ENCODE measurements at places on chromosomes 7 and 10.
A peak's percentile ranks its signal among the peaks of the same experiment; 100 is the strongest.

- no peak for DNase-seq
Measured at GRCh38 chr7:13904689-13905088, 84.8 kb downstream of the ETV1 start.

GRCh38 chr7:46035166-46035565, 114.1 kb upstream of the IGFBP3 start:
- no peak for DNase-seq

DNA sequence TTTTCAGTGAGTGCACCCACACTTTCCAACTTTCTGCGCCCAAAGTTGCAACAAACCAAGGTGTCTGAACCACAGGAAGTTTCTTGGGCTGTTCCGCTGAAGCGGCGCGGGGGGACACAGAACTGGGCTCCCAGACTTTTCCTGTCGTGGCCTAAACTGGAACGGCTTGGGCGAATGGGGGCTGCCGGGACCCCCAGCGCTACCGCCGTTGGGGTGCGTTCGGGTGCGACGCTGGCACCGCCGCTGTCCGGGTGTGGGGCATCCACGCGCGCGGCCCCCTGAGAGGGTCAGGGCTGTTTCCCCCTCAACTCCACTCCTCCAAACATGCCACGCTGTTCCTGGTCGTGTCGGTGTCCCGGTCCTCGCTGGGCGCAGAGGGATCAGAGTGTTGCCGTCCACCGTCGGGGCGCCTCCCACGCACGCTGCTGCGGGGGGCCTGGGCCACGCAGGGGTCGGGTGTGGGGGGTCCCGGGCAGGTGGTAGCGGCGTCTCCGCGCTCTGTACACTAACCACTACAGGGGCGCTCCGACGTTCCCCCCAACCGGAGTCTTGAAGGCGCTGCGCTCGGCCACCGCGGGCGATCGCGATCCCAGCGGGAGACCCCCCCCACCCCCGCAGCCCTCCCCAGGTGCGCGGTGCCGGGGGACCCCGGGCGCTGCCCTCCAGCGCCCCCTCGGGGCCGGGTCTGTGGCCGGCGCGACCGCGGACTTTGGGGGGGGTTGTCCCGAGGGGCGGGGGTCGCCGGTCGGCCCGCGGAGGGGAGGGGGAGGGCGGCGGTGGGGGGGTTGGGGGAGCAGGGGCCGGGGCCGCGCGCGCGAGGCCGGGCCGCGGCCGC, 2.2 kb upstream of the CUX1 start:
- peak; percentile 38 for DNase-seq

- no peak for DNase-seq
Measured at GRCh38 chr7:30524545-30524944, 19.9 kb upstream of the GGCT start.

DNA sequence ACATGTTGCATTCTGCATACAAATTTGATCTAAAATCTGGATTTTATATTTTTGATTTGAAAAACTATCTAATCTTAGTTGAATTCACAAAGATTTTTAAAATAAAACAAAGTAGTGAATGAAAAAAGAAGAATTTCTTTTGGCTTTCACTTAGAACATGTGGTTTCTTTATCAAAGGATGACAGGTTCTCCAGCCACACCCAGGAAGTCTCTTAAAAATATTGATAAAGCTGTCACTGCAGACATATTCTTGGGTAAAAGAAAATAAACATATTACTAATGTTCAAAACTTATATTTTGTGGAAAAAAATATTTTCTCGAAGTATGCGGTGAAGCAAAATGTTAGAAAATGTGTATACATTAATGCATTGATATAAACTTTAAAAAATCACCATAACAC, 44.3 kb downstream of the ARL4A start:
- peak; percentile 55 for DNase-seq

DNA sequence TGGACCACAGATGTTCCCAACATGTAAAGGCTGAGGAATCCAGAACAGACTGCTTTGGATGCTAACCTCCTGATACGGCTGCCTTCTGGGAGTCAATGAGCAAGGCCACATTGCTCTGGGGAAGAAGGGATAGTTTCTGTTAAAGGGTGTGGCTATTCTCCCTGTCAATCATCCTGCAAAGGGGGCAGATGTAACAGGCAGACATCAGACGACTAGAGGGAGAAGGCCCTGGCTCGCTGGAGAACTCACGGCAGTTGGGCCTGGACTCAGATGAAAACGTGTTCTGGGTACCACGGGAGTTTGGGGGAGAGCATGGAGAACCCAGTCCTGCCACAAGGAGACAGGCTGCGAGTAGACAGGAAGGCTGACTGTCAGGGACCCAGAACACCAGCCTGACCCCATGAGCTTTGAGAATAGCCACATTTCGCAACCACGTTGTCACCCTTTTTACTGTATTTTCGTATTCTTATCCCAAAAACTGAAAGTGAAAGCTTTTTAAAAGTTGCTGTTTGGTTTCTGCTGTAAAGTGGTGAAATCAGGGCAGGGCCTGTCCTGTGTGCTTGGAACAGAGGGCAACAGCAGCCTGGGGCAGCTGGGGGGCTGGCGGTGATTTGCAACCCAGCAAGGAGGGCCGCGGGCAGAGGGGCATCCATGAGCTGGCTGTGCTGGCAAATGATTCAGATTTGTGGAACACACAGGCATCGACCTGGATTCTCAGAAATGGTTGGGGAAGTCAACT, 95.3 kb downstream of the MYOF start:
- peak; percentile 2 for DNase-seq

- no peak for DNase-seq
Measured at GRCh38 chr10:96987842-96988175, 155.7 kb downstream of the LCOR start.

GRCh38 chr10:15703151-15703880, 16.4 kb downstream of the ITGA8 start:
- DNase-seq: no peak

- no peak for DNase-seq
Measured at GRCh38 chr10:43056568-43057011, 20.3 kb upstream of the RET start.

GRCh38 chr10:72455889-72456595, 101.3 kb upstream of the DNAJB12 start:
- DNase-seq: no peak

DNA sequence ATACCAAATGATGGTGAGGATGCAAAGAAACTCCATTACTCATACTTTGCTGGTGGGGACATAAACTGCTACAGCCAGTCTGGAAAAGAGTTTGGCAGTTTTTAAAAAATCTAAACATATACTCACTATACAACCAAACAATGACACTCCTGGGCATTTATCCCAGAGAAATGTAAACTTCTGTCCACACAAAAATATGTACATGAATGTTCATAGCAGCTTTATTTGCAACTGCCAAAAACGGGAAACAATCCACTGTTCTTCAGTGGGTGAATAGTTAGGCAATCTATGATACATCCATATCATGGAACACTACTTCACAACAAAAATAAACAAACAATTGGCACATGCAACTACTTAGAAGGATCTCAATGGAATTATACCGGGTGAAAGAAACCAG, 276.4 kb upstream of the SP8 start:
- DNase-seq: no peak

DNA sequence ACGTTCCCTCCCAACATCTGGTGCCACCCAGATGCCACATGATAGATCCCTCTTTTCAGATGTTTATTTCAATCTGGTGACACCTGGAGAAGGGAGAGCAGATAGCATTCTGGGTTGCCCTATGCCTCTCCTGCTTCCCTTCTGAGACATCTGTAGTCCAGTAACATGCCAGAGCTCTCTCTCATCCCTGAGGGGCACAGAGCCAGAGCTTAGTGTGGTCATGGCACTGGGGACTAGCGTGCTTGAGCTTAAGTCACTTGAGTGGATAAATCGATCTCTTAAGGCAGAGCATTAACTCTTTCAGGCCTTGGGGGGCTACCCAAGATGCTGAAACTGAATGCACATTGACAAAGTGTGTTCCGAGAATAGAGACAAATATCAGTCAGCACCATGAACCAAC, 47.9 kb downstream of the WNT2 start:
- no peak for DNase-seq

DNA sequence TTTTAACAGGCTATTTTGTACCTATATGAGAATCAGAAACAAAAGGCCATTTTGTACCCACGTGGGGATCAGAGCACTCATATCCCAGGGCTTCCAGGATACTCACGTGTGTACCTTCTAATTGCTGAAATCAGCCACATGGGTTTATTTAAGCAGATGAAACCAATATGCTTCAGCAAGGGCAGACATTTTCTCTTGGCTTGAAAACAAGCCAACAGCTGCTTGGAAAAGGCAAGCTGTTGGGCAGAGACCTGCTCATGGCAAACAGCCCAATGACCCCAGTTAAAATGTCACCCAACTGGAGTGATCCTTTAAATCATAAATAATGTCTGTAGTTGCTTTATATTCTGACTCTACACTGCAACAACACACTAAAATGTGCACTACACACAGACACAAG, 26.5 kb upstream of the TOMM7 start:
- no peak for DNase-seq

DNA sequence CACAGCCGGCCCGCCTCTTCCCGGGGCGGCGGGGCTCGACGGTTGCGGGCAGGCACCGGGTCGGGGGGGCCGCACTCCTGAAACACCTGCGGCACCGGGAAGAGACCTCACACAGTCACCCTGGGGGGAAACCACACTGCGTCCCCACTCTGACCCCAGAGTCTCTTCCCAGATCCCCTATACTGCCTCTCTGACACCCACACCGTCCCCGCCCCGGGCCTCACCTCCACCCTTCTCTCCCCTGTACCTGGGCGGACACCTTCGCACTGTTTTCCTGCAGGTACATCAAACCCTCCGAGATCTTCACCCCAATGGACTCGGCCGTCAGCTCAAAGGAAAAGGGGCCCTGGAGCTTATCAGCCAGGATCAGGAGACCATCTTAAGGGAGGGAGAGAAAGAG, 3.4 kb upstream of the GAL3ST4 start:
- no peak for DNase-seq

GRCh38 chr7:115059321-115059720, 137.4 kb downstream of the MDFIC start:
- no peak for DNase-seq

GRCh38 chr10:60295028-60295937, 94.4 kb downstream of the ANK3 start:
- DNase-seq: no peak

- DNase-seq: no peak
Measured at GRCh38 chr7:3861386-3861785, 560.3 kb downstream of the SDK1 start.

- DNase-seq: no peak
Measured at GRCh38 chr10:101414034-101414433, 60.1 kb downstream of the BTRC start.

DNA sequence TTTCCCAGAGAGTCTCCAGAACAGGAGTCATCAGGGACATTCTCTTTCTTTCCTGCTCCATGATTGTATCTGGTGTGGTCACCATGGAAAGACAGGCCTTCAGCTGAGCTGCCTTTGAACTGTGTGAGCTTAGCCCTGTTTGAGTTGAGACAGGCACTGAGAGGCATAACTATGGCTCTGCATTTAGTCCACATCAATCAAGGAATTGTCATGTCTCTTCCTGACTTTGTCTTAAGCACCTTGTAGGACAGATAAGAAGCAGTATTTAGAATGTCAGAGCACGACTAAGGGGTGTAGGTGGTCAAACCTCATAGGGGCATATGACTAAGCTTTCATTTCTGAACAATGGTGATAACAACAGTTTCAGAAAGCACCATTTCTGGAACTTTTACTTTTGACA, 53.5 kb downstream of the EPDR1 start:
- DNase-seq: no peak

DNA sequence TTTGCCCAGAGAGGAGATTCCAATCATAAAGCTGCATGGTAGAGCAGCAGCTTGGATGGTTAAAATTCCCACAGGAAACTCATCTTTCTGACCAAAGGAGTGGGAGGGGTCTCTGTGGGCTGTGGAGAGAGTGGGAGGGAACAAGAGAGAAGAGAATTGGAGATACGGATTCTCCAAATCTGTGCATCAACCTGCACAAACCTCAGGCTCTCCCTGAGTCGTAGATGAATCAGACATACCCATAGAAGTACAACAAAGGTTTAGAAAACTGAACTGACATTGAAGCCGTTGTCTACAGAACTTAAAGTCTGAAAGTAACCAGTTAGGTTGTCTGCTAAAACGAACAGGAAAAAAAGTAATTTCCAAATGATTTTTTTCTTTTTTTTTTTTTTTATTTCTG, 41.9 kb downstream of the CYCS start:
- DNase-seq: no peak

- peak; percentile 26 for DNase-seq
Measured at GRCh38 chr10:93554760-93555432, 11.6 kb upstream of the FFAR4 start.

- no peak for DNase-seq
Measured at GRCh38 chr10:33137356-33138005, 179.5 kb upstream of the ITGB1 start.

- DNase-seq: no peak
Measured at GRCh38 chr10:133110133-133110532, 22.4 kb downstream of the ADGRA1 start.

- DNase-seq: peak; percentile 46
Measured at GRCh38 chr10:116796910-116797513, 52.3 kb upstream of the ENO4 start.

GRCh38 chr7:69837387-69838068, 239.3 kb downstream of the AUTS2 start:
- no peak for DNase-seq

Measured in CD4-positive, alpha-beta T cell treated with Interleukin-4 for 4 hours (primary cell).